ENCODE measurements at places on chromosomes 6 and 20.

GRCh38 chr6:163460307-163460782 lies 45.8 kb downstream of the QKI start:
- peak overlapping the region; percentile 63 for H3K4me3 ChIP-seq
- peak overlapping the region; percentile 51 for H3K27ac ChIP-seq
- DNase-seq, result no peak

DNA sequence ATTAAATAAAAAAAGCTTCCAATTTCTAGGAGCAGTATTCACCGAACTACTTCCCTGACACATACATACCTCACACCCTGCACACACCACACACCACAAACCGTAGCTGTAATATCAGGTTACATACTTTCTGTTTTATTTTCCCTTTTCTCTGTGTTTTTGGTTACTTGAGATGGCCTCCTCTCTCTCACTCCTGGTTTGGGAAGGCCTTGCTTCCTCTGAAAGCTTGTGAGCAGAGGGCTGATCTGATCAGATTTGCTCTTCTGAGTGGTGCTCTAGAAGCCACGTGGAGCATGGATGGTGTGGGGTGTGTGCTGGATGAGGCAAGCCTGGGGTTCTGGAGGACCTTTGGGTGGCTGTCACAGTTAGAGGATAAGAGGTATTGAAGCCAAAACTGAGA lies 20.9 kb downstream of the UTRN start:
- H3K4me3 ChIP-seq, result no peak overlapping the region
- H3K27ac ChIP-seq, result no peak overlapping the region
- no peaks in the 10 kb centered on the region for H3K27me3 ChIP-seq
- no peaks in the 10 kb centered on the region for H3K4me1 ChIP-seq
- no peak for DNase-seq
- no peaks in the 10 kb centered on the region for H3K36me3 ChIP-seq

- H3K4me3 ChIP-seq, result no peak overlapping the region
- DNase-seq, result no peak
- no peak overlapping the region for H3K27ac ChIP-seq
- H3K27me3 ChIP-seq, result no peaks in the 10 kb centered on the region
Observed at GRCh38 chr6:90787446-90787845, 200.6 kb upstream of the MAP3K7 start.

DNA sequence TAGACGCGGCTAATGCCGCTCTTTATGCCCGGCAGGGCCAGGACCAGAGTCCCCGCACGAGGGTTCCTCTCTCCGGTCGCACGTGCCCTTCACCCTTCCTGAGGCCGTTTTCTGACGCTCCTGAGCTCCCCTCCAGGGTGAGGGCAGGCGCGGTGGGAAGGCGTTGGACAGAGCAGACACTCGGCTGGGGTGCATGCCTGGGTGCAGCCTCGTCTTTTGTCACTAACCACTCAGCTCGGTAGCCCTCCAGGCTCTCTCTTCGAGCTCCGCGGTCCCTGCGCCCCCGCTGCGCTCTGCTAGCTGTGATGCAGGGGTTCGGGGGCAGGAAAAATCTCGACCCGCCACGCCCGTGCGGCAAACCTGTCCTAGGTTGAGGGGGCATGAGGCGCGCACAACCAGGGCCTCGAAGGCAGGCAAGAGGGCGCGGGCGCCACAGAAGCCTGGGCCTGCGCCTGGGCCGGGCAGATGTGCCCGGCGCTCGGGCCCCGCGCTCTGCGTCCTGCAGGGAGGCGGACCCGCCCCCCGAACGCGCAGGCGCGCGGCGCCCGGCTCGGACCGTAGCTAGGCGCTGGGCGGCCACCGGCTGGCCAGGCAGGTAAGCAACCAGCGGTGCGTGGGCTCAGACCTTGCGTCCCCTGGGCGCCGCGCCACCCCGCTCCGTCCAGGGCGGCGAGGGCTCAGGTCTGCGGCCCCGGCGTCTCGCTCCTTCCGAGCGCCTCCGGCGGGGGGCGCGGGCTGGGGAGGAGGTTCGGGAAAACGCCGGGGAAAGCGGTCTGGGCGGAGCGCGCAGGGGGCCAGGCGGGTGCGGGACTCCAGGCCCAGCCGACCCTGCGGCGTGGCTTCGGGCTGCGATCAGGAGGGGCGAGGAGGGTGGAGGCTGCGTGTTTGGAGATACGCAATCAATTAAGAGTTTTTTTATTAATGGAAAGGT lies at the start of gene L3MBTL1:
Gene L3MBTL1, plus strand, starts transcription at position 548 of the 931 bp plus-strand sequence. CDS start 5,807 bp downstream, outside the sequence.
- peak within 1 kb of the TSS; percentile 68 for H3K27ac ChIP-seq
- H3K4me1 ChIP-seq, result peaks cover 12% of the 10 kb centered on the region

DNA sequence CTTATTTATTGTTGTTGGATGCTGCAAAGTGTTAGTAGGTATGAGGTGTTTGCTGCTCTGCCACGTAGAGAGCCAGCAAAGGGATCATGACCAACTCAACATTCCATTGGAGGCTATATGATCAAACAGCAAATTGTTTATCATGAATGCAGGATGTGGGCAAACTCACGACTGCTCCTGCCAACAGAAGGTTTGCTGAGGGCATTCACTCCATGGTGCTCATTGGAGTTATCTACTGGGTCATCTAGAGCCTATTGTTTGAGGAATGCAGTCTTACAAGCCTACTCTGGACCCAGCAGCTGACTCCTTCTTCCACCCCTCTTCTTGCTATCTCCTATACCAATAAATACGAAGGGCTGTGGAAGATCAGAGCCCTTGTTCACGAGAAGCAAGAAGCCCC lies 12.1 kb downstream of the MICB start:
- H3K4me3 ChIP-seq, result no peak overlapping the region
- H3K4me1 ChIP-seq, result no peaks in the 10 kb centered on the region
- no peak overlapping the region for H3K27ac ChIP-seq
- no peak for DNase-seq

- H3K27ac ChIP-seq, result no peak overlapping the region
- H3K36me3 ChIP-seq, result no peaks in the 10 kb centered on the region
- no peaks in the 10 kb centered on the region for H3K4me1 ChIP-seq
- no peak for DNase-seq
Observed at GRCh38 chr20:57788936-57789613, 79.3 kb upstream of the PMEPA1 start.

- H3K4me3 ChIP-seq, result no peak overlapping the region
- H3K27me3 ChIP-seq, result no peaks in the 10 kb centered on the region
- no peaks in the 10 kb centered on the region for H3K36me3 ChIP-seq
- no peaks in the 10 kb centered on the region for H3K4me1 ChIP-seq
- no peak overlapping the region for H3K27ac ChIP-seq
Observed at GRCh38 chr6:141472162-141472928, 660.4 kb upstream of the GJE1 start.

- no peaks in the 10 kb centered on the region for H3K36me3 ChIP-seq
- peaks cover 7% of the 10 kb centered on the region for H3K4me1 ChIP-seq
- H3K27me3 ChIP-seq, result peaks cover 33% of the 10 kb centered on the region
- no peak for DNase-seq
Observed at GRCh38 chr6:28212510-28213212, 12.4 kb upstream of the ZSCAN9 start.

GRCh38 chr20:24789877-24790276 lies 159.2 kb upstream of the CST7 start:
- no peaks in the 10 kb centered on the region for H3K4me1 ChIP-seq
- H3K27ac ChIP-seq, result no peak overlapping the region
- H3K27me3 ChIP-seq, result no peaks in the 10 kb centered on the region
- H3K4me3 ChIP-seq, result no peak overlapping the region

GRCh38 chr6:162085561-162085960 lies 642.0 kb downstream of the PRKN start:
- H3K4me1 ChIP-seq, result no peaks in the 10 kb centered on the region
- no peak overlapping the region for H3K4me3 ChIP-seq
- DNase-seq, result no peak
- no peaks in the 10 kb centered on the region for H3K36me3 ChIP-seq

DNA sequence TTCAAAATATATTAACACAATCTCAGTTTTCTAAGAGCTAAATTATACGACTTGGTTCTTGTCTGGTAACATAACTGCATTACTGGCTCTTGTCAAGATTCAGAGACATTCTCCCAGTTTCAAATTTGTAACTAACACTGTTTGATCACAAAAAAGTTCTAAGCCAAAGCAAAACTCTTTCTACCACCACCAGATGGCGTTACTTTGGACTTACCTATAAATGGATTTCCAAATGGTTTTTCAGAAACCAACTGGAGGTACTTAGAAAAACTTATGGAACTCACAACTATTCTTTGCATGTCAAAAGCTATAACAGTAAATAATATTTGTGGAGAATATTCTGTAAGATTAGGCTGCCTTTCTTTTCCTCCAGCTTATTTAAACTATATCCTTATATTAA lies 34.2 kb upstream of the GFRAL start:
- no peaks in the 10 kb centered on the region for H3K4me1 ChIP-seq
- DNase-seq, result no peak
- H3K36me3 ChIP-seq, result no peaks in the 10 kb centered on the region
- H3K27ac ChIP-seq, result no peak overlapping the region

- no peak overlapping the region for H3K27ac ChIP-seq
- no peaks in the 10 kb centered on the region for H3K36me3 ChIP-seq
- DNase-seq, result no peak
- no peak overlapping the region for H3K4me3 ChIP-seq
- H3K4me1 ChIP-seq, result no peaks in the 10 kb centered on the region
Observed at GRCh38 chr6:168691774-168692173, 250.8 kb downstream of the SMOC2 start.

GRCh38 chr6:116625872-116626271 lies 9.6 kb downstream of the RSPH4A start:
- no peaks in the 10 kb centered on the region for H3K36me3 ChIP-seq
- DNase-seq, result no peak
- H3K27ac ChIP-seq, result no peak overlapping the region
- no peak overlapping the region for H3K4me3 ChIP-seq
- no peaks in the 10 kb centered on the region for H3K27me3 ChIP-seq

DNA sequence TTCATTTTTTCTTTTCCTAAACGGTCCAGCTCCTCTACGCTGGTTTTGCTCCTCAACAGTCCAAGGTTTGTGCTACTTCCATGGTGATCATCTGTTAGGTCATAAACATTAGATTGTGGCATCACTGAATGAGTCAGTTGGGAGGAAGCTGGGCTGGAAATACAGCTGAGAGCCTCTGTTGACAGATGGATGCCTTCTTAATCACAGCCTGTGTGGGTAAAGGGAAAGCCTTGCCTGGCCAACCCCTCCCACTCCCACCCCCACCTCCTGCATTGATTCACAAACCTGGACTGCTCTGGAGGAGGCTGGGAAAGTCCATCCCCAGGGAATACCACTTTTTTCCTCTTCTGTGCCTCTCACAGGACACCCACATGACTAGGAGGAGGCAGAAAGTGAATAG lies 180.6 kb upstream of the CCN2 start:
- H3K27me3 ChIP-seq, result no peaks in the 10 kb centered on the region
- no peaks in the 10 kb centered on the region for H3K36me3 ChIP-seq
- no peak for DNase-seq
- peak overlapping the region; percentile 77 for H3K27ac ChIP-seq
- H3K4me1 ChIP-seq, result peaks cover 24% of the 10 kb centered on the region

DNA sequence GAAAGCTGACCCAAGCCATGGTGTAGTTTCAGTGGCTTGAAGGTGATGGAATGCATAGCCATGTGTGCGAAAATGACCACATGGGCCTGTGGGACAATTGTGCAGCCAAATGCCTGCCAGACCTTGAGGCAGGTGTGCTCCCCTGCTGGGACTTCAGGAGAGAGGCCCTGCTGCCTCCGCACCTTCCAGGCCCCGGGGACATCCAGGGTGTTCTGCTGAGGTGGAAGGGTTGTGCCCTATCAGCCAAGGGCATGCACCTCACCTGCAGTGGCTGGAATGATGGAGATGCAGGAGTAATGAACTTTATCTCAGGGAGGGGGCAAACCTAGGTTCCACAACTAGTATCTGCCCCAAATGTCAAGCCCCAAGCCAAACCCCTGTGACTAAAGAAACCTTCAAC lies 44.0 kb downstream of the PRND start:
- no peak for DNase-seq
- no peak overlapping the region for H3K27ac ChIP-seq
- peaks cover 4% of the 10 kb centered on the region for H3K4me1 ChIP-seq
- H3K4me3 ChIP-seq, result no peak overlapping the region
- no peaks in the 10 kb centered on the region for H3K36me3 ChIP-seq
- no peaks in the 10 kb centered on the region for H3K27me3 ChIP-seq

DNA sequence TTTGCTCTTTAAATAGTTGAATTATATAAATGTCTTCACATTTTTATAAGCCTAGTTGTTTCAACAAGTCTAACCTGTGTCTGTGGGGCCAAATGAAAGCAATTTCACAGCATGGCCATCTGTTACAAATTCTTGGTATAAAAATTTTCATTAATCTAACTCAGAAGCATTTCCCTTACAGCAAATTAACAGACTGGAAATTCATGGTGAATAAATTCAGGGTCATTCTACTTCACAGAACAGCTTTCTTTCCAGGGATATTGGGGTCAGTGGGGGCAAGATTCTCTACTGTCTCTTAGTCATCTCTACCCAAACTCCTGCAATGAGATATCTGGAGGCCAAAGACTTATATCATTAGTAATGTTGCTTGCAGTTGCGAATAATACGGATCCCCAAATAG lies 352.1 kb downstream of the MMUT start:
- no peak for DNase-seq
- no peak overlapping the region for H3K27ac ChIP-seq
- no peaks in the 10 kb centered on the region for H3K4me1 ChIP-seq
- H3K27me3 ChIP-seq, result no peaks in the 10 kb centered on the region
- no peaks in the 10 kb centered on the region for H3K36me3 ChIP-seq
- no peak overlapping the region for H3K4me3 ChIP-seq

GRCh38 chr6:34195726-34196115 lies 41.0 kb upstream of the HMGA1 start:
- H3K27me3 ChIP-seq, result no peaks in the 10 kb centered on the region
- H3K27ac ChIP-seq, result no peak overlapping the region
- DNase-seq, result no peak
- no peak overlapping the region for H3K4me3 ChIP-seq

DNA sequence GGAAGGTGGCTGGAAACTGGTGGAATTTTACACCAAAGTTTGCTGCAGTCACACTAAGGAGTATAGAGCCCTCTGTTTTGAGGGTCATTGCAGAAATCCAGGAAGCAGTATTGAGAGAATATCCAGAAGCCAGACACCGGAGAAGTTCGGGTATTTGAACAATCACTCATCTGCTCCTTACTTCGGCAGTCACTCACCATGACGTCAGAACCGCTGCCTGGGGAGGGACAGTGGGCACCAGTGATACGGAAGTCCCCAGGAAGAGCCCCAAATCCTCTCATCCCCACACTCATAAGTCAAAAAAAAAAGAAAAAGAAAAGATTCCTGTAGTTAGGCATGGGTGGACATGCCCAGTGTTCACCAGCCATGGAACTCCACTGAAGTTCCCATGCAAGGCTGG lies 4.0 kb downstream of the LY6G5C start:
- H3K4me3 ChIP-seq, result no peak overlapping the region
- no peaks in the 10 kb centered on the region for H3K27me3 ChIP-seq
- H3K4me1 ChIP-seq, result no peaks in the 10 kb centered on the region
- H3K36me3 ChIP-seq, result peaks cover 30% of the 10 kb centered on the region

GRCh38 chr6:35168461-35168861 lies 27.3 kb upstream of the TCP11 start:
- no peak overlapping the region for H3K27ac ChIP-seq
- H3K4me3 ChIP-seq, result no peak overlapping the region
- H3K4me1 ChIP-seq, result peaks cover 22% of the 10 kb centered on the region
- no peak for DNase-seq

- H3K27ac ChIP-seq, result no peak overlapping the region
- H3K36me3 ChIP-seq, result no peaks in the 10 kb centered on the region
- H3K4me1 ChIP-seq, result peaks cover 9% of the 10 kb centered on the region
- no peak for DNase-seq
Observed at GRCh38 chr6:75023634-75024033, 182.2 kb downstream of the COL12A1 start.
